ENCODE measurements at places on chromosomes 11 and 22.

- DNase-seq, result no peak
These were observed 148.6 kb downstream of the LDLRAD3 start for GRCh38 chr11:36092314-36093030.

- no peak for DNase-seq
These were observed 19.5 kb upstream of the ADORA2A start for GRCh38 chr22:24407884-24408283.

DNA sequence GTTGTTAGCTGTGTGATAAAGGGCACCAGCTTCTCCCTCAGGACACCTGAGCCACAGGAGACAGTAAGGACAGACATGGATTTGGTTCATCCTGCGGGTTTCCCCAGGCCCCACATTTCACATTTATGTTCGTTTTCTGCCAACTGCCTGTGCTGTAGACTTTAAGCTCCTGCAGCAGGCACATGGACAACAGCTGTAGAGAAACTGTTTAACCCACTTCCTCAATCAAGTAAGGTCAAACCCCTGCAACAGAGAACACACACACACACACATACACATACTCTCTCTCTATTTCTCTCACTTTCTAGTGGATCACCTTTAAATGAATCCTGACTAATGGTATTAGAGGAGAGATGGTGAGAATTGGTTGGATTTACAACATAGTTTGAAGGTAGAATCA lies 90.7 kb downstream of the C11orf87 start:
- DNase-seq, result no peak

GRCh38 chr22:28142361-28142961 lies 223.4 kb upstream of the PITPNB start:
- no peak for DNase-seq

GRCh38 chr11:10892250-10892649 lies 34.4 kb upstream of the ZBED5 start:
- DNase-seq, result no peak

DNA sequence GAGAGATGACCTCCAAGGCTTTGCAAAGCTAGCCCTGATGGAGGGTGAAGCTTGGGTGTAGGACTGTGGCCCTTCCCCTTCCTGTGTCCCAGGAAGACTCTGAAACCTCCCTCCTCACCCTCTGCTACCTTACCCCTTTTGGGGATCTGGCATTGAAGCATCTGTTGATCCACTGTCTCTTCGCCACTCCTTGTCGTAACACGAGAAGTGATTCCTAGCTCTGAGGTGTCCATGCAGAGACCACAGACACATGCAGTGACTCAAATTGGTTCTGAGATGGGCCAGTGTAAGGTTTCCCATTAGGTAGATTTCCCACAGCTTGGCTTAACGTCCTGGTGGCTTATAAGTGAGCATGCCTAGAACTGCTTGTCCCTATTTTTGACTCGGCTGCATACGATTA lies 101.4 kb downstream of the ZBTB16 start:
- DNase-seq, result no peak
